ENCODE measurements at places on chromosomes 1 and 21. TPM values are rescaled to one million over a fixed set of nuclear protein-coding genes. Genes with fewer than 3 reads are reported as not detected.

DNA sequence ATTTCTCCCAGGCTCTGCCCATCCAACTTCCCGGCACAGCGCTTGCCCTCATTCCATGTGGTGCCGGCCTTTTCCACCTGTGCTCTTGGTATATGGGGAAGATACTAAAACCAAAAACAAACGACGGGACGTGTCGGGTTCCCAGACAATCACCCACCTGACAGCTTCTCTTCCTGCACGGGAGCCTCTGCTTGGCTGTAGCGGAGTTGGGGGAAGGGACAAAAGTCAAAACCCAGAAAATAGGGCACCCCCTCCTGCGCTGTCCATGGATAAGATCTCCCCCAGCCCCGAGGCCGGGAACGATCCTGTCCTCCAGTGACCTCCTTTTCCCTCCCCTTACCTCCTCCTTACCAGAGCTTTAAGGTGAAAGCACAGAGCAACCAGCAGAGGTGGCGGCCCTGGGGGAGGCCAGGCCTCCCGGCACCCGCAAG, 640 bp downstream of the JTB start:
- no peak for DNase-seq

GRCh38 chr1:235025422-235025984, 103.1 kb downstream of the TOMM20 start:
- no peak for DNase-seq

Gene NUP210L
- total RNA-seq: 0.30 TPM

DNA sequence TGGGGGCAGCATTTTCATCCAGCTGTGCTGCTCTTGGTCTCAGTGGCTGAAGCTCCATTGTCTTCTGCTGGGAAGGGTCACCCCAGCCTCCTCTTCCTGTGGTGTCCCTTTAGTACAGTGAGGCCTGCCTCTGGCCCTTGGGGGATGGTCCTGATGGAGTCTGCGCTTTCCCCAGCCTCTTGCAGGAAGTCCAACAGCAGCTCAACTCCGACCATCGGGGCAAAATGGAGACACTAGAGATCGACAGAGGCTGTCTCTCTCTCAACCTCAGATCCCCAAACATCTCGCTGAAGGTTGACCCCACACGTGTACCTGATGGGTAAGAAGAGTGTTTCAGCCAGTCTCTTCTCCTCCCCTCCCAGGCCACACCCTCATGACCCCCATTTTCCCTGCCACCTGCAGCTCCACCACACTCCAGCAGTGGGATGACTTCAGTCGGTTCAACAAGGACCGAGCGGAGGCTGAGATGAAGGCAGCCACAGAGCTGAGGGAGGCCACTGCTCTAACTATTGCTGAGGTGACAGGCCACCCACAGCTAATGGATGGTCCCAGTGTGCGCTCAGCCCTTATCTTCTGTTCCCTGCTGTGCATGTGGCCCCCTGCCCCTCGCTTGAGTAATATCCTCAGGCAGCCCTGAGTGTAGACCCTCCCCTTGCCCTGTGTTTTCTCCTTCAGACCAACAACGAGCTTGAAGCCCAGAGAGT, 2.0 kb upstream of the ADPRS start:
- DNase-seq: no peak

Gene TESK2
- total RNA-seq: 1.4 TPM

Gene MRTO4
- 10.0 TPM for total RNA-seq

DNA sequence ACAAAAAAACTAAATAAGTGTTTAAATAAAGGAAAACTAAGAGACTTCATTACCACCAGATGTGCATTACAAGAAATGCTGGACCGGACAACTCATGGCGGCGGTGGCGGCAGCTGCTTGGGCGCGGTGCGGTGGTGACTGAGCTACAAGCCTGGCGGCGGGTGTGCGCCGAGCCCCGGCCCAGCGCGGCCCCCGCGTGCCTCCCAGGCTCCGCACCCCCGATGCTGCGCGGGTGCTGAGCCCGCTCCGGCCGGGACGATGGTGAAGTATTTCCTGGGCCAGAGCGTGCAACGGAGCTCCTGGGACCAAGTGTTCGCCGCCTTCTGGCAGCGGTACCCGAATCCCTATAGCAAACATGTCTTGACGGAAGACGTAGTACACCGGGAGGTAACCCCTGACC, 52.2 kb upstream of the RCOR3 start:
- DNase-seq: no peak

GRCh38 chr1:3471356-3472087, 17.1 kb downstream of the ARHGEF16 start:
- peak; percentile 62 for DNase-seq

- peak; percentile 41 for DNase-seq
Observed at GRCh38 chr1:162009501-162010174, 14.0 kb downstream of the OLFML2B start.

Gene GPA33
- total RNA-seq: 0.91 TPM

GRCh38 chr1:46492871-46493270, 3.2 kb downstream of the DMBX1 start:
- DNase-seq: no peak

- peak; percentile 52 for DNase-seq
Observed at GRCh38 chr1:8423692-8424538, 106.0 kb downstream of the SLC45A1 start.

GRCh38 chr1:4396551-4396950, 257.9 kb upstream of the AJAP1 start:
- DNase-seq: no peak

GRCh38 chr21:32239551-32239950, 39.3 kb downstream of the MIS18A start:
- no peak for DNase-seq

DNA sequence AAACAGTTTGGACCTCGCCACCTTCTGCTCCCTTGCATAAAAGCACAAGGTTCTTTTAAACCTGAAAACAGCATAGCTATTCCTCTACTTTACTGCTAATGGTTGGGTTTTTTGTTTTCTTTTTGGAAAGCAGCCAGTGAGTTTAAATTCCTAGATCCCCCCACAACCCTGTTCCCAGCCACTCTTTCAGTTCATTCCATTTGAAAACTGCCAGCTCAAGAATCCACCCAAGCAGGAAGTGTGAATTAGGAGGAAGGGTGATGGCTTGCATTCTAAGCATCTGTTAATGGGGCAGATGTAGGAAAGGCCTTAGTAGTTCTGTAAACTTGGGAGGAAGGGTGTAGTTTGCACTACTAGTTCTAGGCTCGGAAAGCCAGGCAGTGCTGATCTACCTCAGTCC, 172.9 kb upstream of the HOOK1 start:
- DNase-seq: no peak

DNA sequence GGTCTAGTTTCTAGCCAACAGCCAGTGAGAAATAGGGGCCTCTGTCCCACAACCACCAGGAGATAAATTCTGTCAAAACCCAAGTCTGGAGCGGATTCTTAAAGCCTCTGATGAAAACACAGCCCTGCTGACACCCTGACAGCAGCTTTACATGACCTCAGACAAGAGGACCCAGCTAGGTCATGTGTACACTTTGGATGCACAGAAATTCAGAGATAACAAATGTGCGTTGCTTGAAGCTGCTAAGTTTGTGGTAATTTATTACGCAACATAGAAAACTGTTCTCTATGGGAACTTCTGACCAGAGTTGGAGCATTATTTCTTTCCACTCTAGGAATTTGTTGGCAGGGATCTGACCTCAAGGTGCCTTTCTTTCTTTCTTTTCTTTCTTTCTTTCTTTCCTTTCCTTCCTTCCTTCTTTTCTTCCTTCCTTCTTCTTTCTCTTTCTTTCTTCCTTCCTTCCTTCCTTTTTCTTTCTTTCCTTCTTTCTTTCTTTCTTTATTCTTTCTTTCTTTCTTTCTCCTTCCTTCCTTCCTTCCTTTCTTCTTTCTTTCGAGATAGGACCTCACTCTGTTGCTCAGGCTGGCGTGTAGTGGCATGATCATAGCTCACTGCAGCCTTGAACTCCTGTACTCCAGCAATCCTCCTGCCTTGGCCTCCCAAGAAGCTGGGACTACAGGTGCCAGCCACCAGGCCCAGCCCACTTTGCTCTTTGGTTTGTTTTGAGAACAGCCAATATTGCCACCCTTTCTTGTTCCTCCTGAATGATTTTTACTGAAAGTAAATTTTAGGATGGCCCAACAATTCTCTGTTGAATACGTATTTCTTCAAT, 14.9 kb upstream of the HMGCS2 start:
- DNase-seq: no peak

- no peak for DNase-seq
Observed at GRCh38 chr1:15735304-15736037, 587 bp upstream of the SLC25A34 start.

- DNase-seq: no peak
Observed at GRCh38 chr1:244313346-244313745, 138.4 kb downstream of the ADSS2 start.

DNA sequence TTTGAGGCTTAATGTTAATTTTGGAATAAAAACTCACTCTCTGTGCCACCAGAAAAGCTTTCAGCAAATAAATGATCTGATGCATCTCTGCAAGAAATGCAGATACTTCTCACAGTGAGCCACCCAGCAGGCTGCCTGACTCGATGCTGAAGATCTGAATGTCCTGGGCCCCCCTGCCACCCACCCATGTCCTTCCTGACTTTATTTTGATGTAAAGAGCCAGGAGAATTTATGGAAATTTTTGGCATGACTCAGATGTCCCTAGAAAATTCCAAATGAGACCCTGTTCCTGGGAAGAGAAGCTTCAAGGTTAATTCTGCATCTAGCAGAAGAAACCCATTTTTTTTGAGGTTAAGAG, 62.8 kb upstream of the COA6 start:
- no peak for DNase-seq

DNA sequence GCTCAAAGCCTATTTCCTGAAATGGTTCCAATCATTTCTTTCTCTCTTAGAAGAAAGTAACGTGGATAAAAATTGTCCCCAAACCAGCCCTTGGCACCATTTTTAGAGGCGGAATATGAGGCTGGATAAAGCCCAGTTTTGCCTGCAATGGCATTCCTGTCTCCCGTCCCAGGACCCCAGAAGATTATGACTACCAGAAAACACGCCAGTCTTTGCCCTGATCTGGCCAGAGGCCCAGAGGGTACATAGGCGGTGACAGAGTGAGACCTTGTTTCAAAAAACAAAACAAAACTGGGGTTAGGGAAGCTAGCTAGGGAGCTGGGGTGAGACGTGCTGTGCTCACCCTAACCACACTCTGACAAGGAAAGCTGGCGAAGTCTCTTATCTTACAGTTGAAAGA, at the start of gene AADACL4:
TSS of gene AADACL4 (plus strand) at position 301 of the 400 bp plus-strand sequence. CDS start 462 bp downstream, outside the sequence.
- DNase-seq: no peak

DNA sequence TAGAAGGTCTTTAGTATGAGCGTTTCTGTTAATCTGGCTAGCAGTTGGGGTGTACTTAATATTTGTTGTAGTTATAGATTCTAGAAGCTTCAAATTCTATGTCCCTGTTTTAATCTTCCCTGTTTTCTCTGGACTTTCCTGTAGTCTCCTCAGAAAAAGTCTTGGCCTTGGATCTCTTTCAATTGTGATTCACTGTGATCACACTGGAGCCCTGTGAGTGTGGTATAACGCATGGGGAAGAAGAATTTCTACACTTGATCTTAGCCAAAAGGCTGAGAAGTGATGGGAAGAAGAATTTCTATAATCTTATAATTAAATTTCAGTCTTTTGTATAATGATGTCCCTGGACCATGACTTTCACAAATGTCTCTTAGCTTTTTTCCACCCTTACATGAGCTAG, 36.7 kb upstream of the COP1 start:
- no peak for DNase-seq

- DNase-seq: no peak
Observed at GRCh38 chr1:37901191-37901892, 42.0 kb upstream of the MTF1 start.

DNA sequence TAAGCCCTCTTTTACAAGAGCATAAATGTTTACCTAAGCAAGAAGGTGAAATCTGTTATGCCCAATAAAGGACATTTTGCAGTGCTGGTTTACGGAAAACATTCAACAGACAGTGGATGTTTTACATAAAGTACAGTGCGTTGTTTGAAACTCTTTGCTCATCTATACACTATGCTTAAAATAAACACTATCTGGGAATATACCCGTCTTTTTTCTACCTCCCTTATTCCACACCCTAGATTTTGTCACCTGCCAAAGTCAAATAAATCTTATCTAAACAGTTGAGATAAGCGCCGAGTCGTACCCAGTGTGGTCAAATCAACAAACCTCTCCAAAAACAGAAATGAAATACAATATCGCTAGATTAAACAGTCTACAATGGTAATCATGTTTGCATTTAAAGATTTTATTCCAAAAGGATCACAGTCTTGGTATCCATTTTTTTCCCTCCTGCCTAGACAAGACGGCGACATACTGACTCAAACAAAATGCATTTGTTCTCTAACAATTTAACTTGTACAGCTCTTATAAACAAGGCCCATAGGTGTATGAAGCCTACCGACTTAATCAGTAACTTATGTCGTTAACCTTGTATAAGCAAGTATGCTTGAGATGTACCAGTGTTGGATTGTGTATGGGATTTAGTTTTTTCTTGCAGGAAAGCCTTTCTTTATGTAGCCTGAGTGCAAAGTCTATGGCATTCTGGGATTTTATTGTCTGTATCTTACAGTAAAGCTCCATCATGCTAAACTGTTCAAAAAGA, 189.1 kb downstream of the FMN2 start:
- DNase-seq: no peak

DNA sequence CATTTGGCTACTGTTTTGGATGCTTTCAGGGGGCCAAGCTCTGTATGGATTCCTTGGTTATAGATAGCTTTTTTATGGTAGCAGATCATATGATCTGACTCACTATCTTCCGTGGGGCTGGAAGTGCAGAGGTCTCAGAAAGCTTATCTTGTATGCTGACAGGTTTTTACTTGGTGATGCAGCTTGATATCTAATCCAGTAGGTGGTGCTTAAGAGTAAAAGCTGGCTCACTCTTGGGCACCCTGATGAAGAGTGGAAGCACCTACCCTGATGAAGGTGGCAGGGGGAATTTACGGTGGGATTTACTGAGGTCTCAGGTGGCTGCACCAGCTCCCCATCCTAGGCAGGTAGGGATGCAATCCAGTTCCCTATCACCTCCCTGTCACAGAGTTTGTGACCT, 151.2 kb downstream of the PTBP2 start:
- DNase-seq: no peak

- no peak for DNase-seq
Observed at GRCh38 chr1:33459691-33460090, 12.8 kb upstream of the ZSCAN20 start.

Gene C1orf115
- total RNA-seq: 14.2 TPM

DNA sequence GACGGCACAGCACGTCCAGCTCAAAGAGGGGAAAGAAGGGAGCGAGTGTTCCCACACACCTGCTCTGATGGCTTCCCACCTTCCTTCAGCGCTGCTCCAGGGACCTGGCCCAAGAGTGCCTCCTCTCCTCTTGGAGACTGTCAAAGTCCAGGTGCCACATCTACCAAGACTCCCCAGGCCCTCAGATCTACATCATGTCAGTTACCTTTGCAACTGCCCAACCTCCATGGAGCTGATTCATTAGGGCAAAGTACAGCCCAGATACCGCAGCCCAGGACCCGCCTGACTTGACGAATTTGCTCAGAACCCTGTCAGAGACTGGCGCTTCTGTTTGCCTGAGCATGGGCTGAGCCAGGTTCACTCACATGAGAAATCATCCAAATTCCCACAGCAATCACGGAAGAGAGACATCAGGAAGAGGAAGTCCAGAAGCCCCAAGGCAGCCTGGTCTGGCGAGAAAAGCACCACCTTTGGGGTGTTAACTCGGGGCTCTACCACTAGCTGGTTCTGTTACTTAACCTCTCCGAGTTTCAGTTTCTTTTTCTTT, at the start of gene SEC16B:
TSS of gene SEC16B (minus strand) at position 234 of the 547 bp plus-strand sequence. CDS start 2,077 bp downstream, outside the sequence.
- DNase-seq: no peak

- no peak for DNase-seq
Observed at GRCh38 chr1:62407398-62408009, 29.3 kb upstream of the USP1 start.

Gene TSTD1
- total RNA-seq: 13.4 TPM

Gene RYR2
- total RNA-seq: 783 TPM

Gene C1orf74
- 1.9 TPM for total RNA-seq

- no peak for DNase-seq
Observed at GRCh38 chr1:235759336-235759735, 107.4 kb downstream of the LYST start.

Measured in left ventricle myocardium inferior (tissue), 1 donor.